Urinary bladder (tissue), 4 donors: ENCODE measurements at places on chromosomes 1 and 21. TPM values are rescaled to one million over a fixed set of nuclear protein-coding genes. Genes with fewer than 3 reads are reported as not detected.

The BNIPL gene
- total RNA-seq: 10.9 TPM

The WDR64 gene
- not detected for total RNA-seq

The TCHH gene
- total RNA-seq: not detected

The MYOC gene
- 1.4 TPM for total RNA-seq
